Right hindlimb (tissue), 1 donor: ENCODE measurements at places on chromosomes 6 and 20.

DNA sequence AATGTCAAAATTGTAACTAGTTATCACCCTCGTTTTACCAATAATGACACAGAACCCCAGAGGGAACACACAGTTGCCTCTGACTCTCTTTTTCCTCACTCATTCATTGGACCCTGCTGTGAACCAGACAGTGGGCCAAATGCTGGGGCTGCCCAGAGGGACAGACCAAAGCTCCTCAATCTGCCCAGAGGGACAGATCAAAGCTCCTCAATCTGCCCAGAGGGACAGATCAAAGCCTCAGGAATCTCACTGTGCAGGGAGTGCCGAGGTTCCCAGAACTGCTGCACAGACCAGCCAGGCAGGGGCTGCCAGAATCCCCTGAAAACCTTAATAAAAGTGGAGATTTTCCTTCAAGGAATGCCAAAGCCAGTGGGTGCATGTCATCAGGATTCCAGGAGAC lies 179.1 kb downstream of the SOD2 start:
- DNase-seq = no peak

GRCh38 chr20:31968291-31969126 lies 558 bp downstream of the XKR7 start:
- DNase-seq = peak; percentile 89

- DNase-seq = no peak
Measured at GRCh38 chr20:62063981-62064769, 1.5 kb downstream of the TAF4 start.

DNA sequence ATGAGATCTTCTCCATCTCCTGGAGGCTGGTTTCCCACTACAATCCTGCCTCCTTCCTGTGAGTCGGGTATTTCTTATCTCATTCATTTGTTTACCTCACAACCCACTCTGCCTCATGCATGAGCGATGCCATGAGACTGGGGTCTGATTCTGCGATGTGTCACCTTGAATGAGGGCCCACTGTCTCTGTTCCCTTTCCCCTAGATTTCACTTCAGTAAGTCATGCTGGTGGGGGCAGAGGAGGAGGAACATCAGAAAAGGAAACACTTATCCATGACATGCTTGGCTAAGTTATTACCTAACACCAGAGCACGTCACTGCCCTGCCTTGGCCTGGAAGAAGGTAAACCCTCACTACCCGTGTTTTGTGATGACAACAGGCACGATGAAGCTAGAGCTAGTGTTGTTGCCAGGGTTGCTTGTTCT lies 337.4 kb upstream of the PRDM1 start:
- no peak for DNase-seq

GRCh38 chr6:21048047-21048446 lies 513.8 kb downstream of the CDKAL1 start:
- DNase-seq = no peak

DNA sequence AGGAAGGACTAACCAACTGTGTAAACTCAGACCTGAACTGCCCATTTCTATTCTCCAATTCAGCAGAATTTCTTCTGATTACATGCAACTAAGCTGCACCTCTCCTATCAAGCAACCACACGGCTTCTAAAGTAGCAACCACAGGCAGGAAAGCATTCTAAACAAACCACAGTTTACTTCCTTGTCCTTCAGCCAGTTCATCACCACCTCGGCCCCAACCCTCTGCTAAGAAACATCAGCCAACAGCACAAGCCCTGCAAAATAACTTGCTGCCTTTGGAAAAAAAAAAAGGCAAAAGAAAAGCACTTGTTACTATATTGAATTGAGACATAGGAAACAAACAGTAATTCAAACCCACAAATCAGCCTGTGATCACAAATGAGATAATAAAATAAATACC lies 140.3 kb downstream of the NFATC2 start:
- no peak for DNase-seq

DNA sequence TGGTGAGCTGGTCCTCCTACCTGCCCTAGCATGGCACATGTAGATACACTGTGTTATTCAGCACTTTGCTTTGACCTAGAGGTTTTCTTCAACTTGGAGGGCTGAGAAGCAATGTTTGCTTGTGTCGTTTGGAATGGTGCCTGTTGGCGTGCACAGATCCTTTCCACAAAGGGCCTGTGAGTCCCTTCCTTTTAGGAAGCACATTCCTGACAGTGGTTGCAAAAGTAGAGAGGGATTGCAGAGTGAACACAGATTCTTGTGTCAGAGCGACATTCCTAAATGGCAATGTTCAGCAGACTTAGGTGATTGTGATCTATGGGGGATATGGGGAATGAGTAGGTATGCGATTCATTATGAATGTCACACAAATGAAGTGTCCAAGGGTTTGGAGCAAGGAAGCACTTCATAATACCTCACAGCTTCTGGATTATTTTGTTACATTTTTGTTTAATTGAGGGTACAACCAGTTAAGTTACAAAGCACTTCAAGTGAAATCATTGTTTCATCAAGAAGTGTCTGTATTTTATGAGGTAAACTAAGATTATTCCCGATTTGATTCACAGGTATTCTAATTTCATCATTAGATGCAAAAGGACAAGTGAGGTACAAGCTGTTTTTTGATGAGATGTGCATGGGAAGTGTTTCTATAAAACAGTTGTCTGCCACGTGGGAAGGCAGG lies 713 bp upstream of the RNF144B start:
- peak; percentile 29 for DNase-seq

DNA sequence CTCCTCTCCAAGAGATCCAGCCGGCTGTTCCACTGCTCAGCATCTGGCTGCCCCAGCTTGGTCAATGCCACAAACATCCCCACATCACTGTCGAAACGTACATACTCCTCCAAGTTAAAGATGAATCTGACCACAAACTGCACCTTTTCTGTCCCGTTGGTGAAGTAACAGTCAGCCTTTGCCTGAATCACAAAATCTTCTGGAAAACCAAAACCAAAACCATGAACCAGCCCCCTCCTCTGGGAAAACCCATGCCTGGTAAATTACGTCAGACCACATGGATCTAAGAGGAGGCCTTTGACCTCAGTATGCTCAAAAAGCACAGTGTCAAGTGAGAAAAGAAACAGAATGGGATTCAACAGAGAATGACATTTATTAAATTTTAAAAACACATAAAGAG lies 1.7 kb downstream of the HLA-DOB start:
- DNase-seq = no peak

DNA sequence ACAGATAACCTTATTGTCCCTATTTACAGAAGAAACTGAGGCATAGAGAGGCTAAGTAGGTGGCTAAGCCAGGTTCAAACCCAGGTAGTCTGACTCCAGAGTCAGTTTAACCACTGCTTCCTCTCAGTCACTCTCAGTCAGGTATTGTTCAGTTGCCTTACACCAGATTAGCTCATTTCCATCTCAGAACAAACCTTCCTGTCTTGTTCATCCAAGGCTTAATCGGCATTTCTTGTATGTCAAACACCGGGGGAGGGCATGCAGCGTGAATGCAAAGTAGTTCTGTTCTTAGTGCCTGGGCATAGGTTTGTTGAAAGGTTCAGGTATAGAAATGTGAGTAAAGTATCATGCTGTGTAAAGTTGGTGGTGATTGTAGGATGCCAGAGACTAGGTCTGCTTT lies 51.7 kb downstream of the CTNNBL1 start:
- DNase-seq = no peak

- no peak for DNase-seq
Measured at GRCh38 chr6:101517632-101518031, 124.1 kb downstream of the GRIK2 start.

DNA sequence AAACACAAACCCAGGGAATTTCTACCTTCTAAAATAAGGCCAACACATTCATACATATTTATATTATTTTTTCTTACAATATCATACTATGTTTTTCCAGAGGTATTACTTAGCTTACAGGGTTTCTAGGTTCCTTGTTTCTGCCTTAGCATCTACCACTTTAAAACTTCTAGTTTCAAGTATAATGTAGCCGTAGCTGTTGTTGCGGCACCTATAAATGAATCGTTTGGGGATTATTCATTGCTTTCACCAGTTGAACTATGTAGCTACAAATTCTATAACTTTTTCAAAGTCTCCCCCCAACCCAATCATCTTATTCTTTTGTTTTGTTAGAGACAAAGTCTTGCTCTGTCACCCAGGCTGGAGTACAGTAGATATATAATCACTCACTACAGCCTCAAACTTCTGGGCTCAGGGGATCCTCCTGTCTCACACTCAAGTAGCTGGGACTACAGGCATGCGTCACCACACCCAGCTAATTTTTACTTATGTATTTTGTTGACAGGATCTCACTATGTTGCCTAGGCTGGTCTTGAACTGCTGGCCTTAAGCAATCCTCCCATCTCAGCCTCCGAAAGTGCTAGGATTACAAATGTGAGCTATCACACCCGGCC lies 43.9 kb downstream of the TNFAIP3 start:
- DNase-seq = no peak

GRCh38 chr20:45008521-45009049 lies 42.3 kb downstream of the STK4 start:
- no peak for DNase-seq

- peak; percentile 73 for DNase-seq
Measured at GRCh38 chr6:166005401-166005943, 162.2 kb downstream of the TBXT start.

DNA sequence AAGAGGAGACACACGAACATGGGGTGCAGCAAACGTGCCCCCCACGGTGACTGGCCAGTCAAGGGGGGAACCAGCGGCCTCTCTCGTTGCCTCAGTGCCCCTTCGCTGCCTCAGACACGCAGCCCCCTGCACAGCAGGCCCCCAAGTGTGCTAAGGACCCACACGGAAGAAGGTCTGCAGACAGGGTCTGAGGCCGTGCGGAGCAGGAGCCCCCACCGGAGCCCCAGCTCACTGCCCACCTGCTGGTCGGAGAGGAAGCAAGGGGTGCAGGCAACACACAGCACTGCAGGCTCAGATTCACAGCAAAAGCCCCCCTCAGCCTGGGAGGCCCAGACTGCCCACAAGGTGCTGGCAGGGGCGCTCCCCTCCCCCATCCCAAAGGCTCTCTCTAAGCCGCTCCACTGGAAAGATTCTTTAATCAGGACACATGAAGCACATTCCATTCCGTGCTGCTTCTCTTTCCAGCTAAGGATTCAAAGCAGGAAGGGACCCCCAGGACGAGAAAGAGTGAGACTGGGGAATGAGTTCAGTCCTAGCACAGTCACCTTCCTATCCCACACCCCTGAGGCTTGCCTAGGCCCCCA lies 105.1 kb downstream of the SLC23A2 start:
- no peak for DNase-seq

DNA sequence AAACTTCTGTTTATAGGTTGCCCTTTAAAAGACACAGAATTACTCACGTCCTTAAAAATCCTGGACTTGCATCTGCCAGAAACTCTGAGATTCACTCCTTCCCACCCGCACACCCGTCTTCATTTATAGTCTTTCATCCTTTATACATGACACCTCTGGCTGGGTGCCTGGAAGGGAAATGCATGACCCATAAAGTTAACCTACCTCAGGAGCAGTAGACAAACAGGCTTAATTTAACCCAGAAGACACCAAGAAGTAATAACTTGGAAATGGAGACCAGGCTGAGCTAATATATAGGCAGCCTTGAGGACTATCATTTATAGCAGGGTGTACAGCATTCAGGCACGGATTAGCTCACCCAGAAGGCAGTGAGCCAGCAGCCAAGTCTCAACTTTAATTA lies 429.0 kb upstream of the NRSN1 start:
- DNase-seq = peak; percentile 68

GRCh38 chr6:3744211-3744900 lies 7.2 kb downstream of the PXDC1 start:
- no peak for DNase-seq

DNA sequence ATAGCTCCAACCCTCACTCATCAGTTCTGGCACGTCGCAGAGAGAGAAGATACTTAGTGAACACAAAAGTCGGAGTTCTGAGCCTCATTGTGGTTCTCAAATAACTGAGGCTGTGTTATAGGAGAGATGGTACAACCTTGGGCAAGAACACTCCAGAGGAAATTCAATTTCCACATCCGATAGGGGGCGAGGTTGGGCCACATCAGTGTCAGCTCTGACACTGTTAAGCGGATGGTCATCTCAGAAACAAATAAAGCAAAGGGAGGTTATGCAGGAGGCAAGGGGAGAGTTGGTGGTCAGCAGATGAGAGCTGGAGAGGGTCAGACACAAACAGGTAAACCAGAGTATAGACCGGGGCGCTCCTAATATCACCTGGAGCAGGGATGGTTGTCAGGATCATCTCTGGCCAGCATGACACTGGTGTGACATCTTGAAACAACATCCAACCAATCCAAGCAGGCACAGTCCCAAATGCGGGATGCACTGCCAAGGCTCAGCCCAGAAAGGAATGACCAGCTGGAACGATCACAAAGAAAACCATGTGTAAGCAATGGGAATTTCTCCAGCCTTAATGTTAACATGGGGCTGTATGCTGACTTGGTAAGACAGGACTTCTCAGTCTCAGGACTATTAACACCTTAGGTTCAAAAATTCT lies 331.8 kb downstream of the HACE1 start:
- DNase-seq = peak; percentile 37

DNA sequence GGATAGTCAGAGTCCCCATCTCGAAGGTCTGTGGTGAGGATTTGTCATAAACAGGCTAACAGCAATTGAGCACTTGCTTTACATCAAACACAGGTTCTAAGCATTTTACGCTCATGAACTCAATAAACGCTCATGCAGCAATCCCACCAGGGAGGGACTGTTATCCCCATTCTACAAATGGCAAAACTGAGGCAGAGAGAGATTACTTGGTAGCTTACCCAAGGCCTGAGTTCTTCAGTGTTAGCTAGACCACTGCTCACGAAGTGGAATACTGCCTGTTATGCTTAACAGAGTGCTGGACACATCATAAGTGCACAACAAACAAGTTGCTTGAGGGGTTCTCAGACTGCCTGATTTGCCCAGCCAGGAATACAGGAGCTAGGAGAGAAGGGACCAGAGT lies 23.7 kb upstream of the TCP11 start:
- no peak for DNase-seq

- DNase-seq = no peak
Measured at GRCh38 chr6:152189736-152190135, 382.3 kb downstream of the ESR1 start.

DNA sequence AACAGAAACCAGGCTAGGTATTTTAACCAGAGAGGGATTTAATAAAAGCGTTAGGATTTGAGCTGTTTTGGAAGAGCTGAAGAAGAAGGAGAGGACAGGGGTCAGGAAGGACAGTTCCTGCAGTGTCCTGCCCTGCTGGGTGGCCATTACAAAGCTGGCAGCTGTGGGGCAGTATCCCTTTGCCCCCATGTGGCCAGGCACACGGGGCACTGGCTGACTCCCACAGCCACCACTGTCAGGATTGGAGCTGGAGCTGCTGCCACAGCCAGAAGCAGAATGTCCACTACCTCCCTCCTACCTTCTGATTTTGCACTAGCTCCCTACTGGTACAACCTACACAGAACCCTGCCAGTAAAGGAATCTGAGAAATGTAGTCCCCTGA lies 46.5 kb downstream of the SLC22A3 start:
- DNase-seq = no peak

DNA sequence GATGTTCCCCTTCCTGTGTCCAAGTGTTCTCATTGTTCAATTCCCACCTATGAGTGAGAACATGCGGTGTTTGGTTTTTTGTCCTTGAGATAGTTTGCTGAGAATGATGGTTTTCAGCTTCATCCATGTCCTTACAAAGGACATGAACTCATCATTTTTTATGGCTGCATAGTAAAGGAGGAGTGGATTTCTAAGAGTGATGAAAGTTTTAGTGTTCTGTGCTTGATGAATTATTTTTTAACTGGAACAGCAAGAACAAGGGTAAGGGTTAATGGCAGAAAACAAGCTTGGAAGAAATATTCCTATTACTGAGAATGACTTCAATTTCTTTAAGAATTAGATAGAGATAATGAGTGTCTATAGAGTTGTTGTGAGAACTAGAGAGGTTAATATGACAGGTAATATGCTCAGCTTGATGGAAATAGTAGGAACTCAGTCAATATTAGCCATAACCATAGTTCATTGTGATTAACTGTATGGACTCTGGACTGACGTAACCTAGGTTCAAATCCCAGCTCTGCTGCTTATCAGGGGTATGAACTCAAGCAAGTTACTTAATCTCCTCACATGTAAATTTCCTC lies 190.0 kb downstream of the RPS12 start:
- DNase-seq = no peak
